ENCODE measurements at places on chromosomes 4 and X. TPM values are rescaled to one million over a fixed set of nuclear protein-coding genes. Genes with fewer than 3 reads are reported as not detected.

SYTL5 gene
- total RNA-seq = not detected

MTNR1A gene
- not detected for total RNA-seq

ATP10D gene
- 13.9 TPM for total RNA-seq

IL13RA2 gene
- 171 TPM for total RNA-seq

PASD1 gene
- total RNA-seq = not detected

PLS3 gene
- 117 TPM for total RNA-seq

ADAM29 gene
- total RNA-seq = not detected

SH2D1A gene
- not detected for total RNA-seq

NDST3 gene
- not detected for total RNA-seq

TBX22 gene
- not detected for total RNA-seq

TEX13B gene
- total RNA-seq = not detected

TLR3 gene
- 3.9 TPM for total RNA-seq

TMPRSS11F gene
- not detected for total RNA-seq

POLN gene
- total RNA-seq = 2.2 TPM

GLOD5 gene
- not detected for total RNA-seq

C4orf50 gene
- total RNA-seq = not detected

NEIL3 gene
- 10.8 TPM for total RNA-seq

COX7B2 gene
- total RNA-seq = not detected
